ENCODE measurements at places on chromosomes 11 and 22.

GRCh38 chr11:117612177-117612576 is 184.8 kb downstream of the DSCAML1 start:
- no peak for DNase-seq

DNA sequence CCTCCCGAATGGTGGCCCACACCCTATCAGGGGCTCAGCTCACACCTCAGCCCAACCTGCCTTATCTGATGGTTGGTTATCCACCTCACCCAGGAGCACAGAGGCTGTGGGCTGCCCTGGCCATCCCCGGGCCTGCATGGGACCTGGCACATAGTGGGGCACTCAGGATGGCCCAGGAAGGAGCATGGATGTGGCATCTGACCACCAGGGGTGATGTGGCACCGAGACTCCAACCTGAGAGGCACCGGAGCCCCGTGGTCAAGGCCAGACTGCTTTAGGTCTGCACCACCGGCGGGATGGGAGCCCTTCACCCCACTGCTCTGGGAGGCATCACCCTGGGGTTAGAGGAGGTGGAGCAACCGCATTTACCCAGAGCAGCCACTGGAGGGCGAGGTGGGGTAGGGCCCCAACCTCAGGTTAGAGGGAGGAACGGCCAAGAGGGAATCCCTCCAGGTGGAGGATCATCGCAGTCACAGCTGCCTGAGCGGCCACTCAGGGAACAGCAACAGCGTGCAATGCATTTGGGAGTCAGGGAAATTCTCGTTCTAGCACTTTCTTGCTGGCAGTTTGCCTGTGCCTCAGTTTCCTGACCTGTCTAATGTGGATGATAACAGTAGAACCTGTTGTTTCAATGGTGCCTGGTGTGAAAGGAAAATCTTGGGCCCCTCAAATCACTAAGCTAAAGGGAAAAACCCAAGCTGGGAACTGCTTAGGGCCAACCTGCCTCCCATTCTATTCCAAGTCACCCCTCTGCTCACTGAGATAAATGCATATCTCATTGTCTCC is 52.9 kb upstream of the CARS1 start:
- no peak for DNase-seq

- no peak for DNase-seq
Measured at GRCh38 chr11:13826505-13827278, 135.8 kb upstream of the SPON1 start.

- DNase-seq: no peak
Measured at GRCh38 chr11:130448039-130448415, 418 bp upstream of the ADAMTS15 start.

DNA sequence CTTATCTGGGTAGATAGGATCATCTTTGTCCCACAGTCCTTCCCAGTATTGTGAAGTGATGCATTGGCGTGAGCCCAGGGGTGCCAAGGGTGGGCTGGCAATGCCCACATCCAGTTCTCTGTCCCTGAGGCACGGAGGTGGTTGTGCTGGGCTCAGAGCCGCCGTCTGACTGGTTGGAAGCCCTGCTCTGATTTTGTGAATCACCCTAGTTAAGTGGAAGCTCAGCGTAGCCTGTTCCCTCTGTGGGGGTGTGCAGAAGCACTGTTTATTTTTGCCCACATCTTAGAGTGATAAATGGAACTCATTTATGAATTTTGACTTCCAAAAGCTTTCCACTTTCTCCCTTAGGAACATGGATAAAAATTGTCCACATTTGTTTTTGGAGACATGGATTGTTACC is 13.6 kb downstream of the BCR start:
- no peak for DNase-seq

DNA sequence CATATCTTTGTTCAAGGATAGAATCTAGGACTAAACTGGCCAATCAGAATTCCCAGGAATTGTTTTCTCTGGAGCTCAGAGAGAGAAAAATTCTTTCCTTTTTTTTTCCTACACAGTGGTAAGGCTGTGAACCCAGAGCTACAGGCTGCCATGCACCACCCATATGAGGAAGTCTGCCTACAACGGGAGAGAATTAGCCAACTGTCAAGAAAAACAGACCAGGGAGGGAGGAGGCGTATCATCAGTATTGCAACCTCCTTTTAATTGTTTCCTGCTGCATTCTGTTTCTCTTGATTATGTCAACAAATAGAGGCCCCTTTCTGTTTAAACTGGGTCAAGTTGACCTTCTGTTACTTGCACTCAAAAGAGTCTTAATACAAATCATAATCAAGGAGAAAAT is 176.5 kb upstream of the UBASH3B start:
- no peak for DNase-seq

Measured in hippocampal formation (tissue), 2 donors.